ENCODE measurements at places on chromosomes 4 and X. TPM values are rescaled to one million over a fixed set of nuclear protein-coding genes. Genes with fewer than 3 reads are reported as not detected.

Gene CFAP299
- total RNA-seq, result 18.1 TPM

Gene SMC1A
- 28.8 TPM for total RNA-seq

Gene UNC5C
- 20.5 TPM for total RNA-seq

Gene NOX1
- not detected for total RNA-seq

DNA sequence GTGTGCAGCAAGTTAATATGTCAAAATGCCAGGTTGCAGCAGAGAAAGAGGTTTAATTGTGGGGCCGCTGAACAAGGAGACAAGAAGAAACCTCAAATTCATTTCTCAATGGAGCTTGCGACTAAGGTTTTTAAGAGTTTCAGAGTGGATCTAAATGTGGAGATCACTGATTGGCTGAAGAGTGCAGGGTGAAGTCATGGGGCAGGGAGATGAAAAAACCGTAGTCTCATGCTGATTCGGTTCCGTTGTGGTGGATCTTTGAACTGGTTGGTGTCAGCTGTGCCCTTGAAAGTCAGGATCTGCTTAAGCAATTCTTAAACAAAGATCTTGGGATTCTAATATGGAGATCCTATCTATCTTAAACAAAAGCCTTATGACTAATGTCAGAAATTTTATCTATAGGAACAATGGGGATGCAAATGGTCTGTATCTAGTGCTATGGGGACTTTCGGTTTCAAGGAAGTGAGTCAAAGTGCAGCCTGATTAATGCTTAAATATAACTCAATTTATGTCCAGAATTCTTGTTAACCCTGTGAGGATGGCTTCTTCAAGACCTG, 173.9 kb upstream of the CENPE start:
- no peak overlapping the region for H3K27ac ChIP-seq
- no peak for DNase-seq
- no peaks in the 10 kb centered on the region for H3K36me3 ChIP-seq
- H3K4me1 ChIP-seq, result no peaks in the 10 kb centered on the region

- H3K4me3 ChIP-seq, result no peak overlapping the region
- H3K4me1 ChIP-seq, result no peaks in the 10 kb centered on the region
- H3K27ac ChIP-seq, result no peak overlapping the region
- DNase-seq, result no peak
- no peaks in the 10 kb centered on the region for H3K27me3 ChIP-seq
- no peaks in the 10 kb centered on the region for H3K36me3 ChIP-seq
Measured at GRCh38 chr4:41573502-41574001, 35.6 kb downstream of the LIMCH1 start.

DNA sequence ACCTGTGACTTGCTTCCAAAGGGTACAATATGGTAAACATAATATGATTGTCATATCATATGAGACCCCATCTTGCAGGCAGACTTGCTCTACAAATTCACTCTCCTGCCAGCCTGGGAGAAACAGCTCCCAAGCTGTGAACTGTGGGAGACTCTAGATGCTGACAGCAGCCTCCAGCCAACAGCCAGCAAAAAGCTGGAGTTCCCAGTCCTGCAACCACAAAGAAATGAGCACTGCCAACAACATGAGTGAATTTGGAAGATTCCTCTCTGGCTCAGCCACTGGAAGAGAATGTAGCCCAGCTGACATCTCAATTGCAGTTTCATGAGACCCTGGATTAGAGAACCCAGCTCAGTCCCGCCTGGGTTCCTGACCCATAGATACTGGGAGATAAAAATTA, 145.4 kb downstream of the QDPR start:
- no peak overlapping the region for H3K27ac ChIP-seq
- no peaks in the 10 kb centered on the region for H3K27me3 ChIP-seq
- DNase-seq, result no peak
- no peaks in the 10 kb centered on the region for H3K36me3 ChIP-seq

GRCh38 chrX:139804482-139804881, 96.5 kb upstream of the MCF2 start:
- no peaks in the 10 kb centered on the region for H3K4me1 ChIP-seq
- H3K27me3 ChIP-seq, result no peaks in the 10 kb centered on the region
- no peak for DNase-seq
- H3K36me3 ChIP-seq, result no peaks in the 10 kb centered on the region

DNA sequence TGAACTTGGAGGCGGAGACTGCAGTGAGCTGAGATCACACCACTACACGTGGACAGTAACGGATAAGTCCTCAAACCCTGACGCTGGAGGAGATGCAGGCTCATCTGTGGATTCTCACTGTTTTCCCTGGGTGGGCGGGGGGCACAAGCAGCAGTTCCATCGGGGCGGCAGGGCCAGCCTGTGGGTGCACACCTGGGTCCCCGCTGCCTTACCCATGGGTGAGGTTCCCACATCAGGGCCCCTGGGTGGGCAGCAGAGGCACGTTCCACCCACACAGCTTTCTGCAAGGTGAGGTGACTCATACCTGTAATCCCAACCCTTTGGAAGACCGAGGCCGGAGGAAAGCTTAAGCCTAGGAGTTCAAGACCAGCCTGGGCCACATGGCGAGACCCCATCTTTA, 56.6 kb upstream of the MXD4 start:
- H3K36me3 ChIP-seq, result no peaks in the 10 kb centered on the region
- H3K27ac ChIP-seq, result no peak overlapping the region
- no peak overlapping the region for H3K4me3 ChIP-seq
- DNase-seq, result no peak
- H3K27me3 ChIP-seq, result no peaks in the 10 kb centered on the region
- H3K4me1 ChIP-seq, result no peaks in the 10 kb centered on the region

DNA sequence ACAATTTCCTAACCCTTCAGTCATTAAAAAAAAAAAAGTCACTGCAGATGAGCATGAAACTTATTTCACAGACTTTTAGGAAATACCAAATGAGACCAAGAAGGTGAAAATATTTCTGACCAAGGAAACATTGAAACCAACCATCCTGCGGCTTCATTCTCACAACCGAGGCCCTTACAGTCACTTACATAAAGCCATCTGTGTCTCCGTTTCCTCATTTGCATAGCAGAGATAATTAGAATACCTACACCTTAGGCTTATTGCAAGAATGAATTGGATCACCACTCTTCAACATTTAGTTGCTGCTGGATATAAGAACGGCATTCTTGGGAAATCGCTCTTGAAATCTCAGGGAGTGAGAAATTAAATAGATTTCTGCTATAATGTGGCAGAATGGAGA, 356.2 kb downstream of the HS3ST1 start:
- H3K27ac ChIP-seq, result no peak overlapping the region
- no peak for DNase-seq
- H3K4me3 ChIP-seq, result no peak overlapping the region

Measured in testis (tissue), 5 donors.